ENCODE measurements at places on chromosomes 6 and 20.

GRCh38 chr6:163602851-163603250, 188.3 kb downstream of the QKI start:
- no peak for DNase-seq

- no peak for DNase-seq
These were observed 23.7 kb downstream of the TRMT11 start for GRCh38 chr6:126010040-126010439.

- DNase-seq: no peak
These were observed 56.4 kb downstream of the RALY start for GRCh38 chr20:34049897-34050695.

GRCh38 chr6:7006515-7007191, 101.1 kb upstream of the RREB1 start:
- no peak for DNase-seq

GRCh38 chr6:145025488-145025887, 709.8 kb downstream of the EPM2A start:
- no peak for DNase-seq

- no peak for DNase-seq
These were observed 29.8 kb upstream of the AHI1 start for GRCh38 chr6:135527116-135527959.

DNA sequence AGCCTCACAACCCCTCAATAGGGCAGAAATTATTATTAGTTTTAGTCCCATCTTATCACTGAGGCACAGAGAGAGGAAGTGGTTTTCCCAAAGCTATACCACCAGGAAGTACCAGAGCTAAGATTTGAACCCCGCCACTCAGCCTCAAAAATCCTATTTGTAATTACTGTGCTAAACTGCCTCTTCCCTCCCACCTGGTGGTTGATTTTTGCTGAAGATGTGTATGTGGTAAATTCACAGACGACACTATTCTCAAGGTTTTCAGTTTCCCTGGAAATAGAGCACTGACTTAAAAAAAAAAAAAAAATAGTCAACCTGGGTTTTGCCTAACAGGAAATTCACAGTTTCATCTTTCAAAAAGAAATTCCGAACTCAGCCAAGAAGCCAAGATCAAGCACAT, 57.9 kb downstream of the TSHZ2 start:
- DNase-seq: no peak

GRCh38 chr6:159357211-159357915, 188.2 kb downstream of the FNDC1 start:
- no peak for DNase-seq

DNA sequence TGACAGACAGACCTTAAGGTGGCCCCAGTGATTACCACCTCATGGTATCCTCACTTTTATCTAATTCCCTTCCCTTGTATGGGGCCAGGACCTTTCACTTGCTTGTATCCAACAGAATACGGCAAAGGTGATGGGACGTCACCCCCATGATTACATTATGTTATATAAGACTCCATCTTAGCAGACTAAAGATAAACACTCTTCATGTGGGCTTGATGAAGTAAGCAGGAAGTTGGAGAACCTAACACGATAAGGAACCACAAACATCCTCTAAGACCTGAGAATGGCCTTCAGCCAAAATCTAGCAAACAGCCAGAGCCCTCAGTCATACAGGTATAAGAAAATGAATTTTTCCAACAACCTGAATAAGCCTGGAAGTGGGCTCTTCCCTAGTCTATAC, 8.0 kb downstream of the SLC17A3 start:
- DNase-seq: no peak

GRCh38 chr6:124753562-124754105, 208.6 kb upstream of the RNF217 start:
- DNase-seq: no peak

DNA sequence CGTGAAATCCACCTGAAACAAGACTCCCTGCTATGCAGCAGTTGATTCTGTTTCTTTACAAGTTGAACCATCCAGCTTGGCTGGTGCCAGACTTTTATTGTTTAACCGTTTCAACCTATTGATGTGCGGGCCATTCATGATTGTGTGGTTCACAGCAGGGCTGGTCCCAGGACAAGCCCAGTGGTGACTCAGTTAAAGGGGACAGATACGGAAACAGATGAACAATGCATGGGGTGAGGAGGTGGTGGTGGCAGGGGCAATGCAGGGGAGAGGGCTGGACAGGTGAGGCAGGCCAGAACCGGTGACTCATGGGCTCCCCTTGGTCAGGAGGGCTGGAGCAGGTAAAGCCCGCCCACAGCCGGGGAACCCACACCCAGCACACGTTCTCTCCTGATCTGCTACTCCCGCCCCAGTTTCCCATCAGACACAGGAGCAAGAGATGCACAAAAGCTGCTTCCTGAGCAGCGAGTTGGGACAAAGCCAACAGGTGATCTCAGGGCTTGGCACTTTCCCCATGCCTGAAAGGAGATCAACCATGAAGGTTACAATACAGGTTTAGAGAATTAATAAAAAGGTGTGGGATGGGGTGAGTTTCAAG, 232.2 kb downstream of the LY86 start:
- DNase-seq: no peak

GRCh38 chr20:23417861-23418260, 3.4 kb downstream of the NAPB start:
- DNase-seq: no peak

DNA sequence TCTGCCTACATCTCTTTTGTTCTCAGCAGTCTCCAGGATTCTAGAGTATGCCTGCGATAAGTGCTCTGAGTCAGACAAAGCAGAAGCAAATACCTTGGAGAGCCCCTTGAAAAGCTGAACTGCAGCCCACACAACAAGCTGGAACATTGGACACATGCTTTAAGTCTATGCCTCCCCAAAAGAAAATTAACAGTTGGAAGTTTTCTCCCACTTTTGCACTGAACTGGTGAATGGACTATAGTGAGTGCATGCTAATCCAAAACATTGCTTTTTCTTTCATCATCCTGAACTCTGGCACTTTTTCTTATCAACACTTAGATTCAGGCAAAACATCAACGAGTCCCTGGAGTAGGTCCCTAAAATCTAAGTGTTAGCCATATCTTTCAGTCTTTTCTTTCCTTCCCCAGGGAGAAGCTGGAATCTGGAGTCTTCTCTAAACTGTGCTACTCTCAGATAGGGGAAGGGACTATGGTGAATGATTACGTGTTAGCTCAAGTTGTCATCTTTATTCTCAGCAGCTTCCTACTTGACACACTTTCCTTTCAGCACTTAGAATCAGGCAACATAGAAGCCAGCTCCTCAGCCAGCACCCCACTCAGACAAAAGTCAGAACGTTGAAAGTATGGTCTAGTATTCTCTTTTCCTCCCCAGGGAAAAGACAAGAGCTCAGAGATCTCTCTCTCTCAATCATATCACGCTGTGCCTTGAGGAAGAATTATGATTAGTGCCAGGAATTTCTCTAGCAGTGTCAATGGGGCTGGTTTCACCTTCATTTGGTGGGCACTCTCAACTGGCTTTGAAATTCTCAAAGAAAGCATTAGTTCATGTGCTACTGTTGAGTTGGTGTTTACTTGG, 811.0 kb upstream of the GJE1 start:
- no peak for DNase-seq

- DNase-seq: no peak
These were observed 233.3 kb upstream of the RUNX2 start for GRCh38 chr6:45094831-45095230.

GRCh38 chr6:100246206-100246605, 218.5 kb downstream of the SIM1 start:
- no peak for DNase-seq

DNA sequence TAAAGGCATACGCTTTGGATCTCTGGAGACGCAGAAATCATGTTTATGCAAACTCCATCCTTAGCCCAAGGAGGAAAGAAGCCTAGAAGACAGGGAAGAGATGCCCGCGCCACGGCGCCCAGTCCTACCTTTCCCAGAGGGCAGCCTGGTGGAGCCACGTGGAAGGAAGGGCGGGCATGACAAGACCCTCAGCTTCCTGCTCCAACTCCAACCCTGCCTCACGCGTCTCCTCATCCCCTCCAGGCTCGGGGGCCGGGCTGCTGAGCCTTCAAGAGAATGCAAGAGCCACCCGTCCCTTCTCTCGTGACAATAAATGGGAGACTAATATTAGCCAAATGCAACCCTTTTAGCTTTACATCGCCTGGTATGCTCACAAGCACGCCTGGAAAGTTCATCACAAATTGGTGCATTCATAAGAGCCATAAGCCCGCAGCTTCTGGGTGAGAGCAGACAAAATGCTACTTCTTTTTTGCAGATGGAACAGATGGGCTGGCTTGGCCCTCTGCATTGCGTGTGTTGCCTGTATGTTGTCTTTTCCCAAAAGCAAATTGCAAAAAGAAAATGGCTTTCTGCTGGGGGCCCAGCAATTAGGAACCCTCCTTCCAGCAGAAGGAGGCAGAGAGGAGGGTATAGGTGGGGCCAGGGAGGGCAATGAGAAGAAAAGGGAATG, 8.2 kb upstream of the NTSR1 start:
- no peak for DNase-seq
